ENCODE measurements at places on chromosomes 16 and 17.

DNA sequence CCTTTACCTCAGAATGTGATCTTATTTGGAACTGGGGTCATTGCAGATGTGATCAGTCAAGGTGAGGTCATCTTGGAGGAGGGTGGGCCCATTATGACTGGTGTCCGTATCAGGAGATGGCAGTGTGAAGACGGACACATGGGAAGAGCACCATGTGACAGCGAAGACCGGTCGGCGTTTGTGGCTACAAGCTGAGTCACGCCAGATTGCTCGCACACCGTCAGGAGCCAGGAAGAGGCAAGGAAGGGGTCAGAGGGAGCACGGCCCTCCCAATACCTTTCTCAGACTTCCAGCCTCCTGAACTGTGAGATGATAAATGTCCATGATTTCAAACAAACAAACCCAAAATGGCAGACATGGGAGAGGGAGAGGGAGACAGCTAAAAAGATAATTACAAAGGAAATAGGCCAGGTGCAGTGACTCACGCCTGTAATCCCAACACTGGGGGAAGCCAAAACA is 13.2 kb downstream of the STARD3 start:
- DNase-seq: no peak

DNA sequence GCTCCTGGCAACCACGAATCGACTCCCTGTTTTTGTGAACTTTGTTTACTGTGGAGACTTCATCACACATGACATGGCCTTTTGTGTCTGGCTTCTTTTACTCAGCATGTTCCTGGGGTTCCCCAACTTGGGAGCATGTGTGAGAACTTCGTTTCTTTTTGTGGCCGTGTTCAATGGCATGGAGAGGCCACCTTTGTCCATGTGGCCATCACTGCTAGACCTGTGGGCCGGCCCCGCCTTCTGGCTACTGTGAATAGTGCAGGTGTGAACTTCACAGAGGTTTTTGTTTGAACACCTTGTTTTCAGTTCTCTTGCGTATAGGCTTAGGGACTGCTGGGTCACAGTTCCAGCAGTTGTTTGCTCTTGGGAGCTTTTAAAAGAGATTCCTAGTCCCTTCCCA is 5.7 kb upstream of the SLC38A8 start:
- DNase-seq: no peak

GRCh38 chr16:71853413-71853812 is 7.6 kb downstream of the ATXN1L start:
- no peak for DNase-seq

GRCh38 chr16:57313509-57313908 is 29.0 kb upstream of the PLLP start:
- DNase-seq: no peak

DNA sequence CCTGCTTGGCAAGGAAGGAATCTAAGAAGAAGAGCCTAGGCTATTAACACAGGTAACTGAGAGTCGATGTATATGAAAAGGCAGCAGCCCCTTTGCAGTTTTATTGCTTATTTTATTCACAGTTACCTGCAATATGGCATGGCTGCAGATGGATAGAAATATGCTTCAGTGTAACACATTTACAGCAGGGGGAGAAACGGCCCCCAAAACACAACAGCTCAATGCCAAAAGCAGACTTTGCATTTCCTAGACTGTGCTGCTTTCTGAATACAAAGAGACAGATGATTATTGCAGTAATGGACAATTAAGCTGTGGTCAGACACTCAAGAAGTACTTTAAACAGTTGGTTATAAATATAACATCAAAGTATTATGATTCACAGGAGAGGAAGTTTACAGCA is 108.0 kb upstream of the CDH13 start:
- DNase-seq: no peak

DNA sequence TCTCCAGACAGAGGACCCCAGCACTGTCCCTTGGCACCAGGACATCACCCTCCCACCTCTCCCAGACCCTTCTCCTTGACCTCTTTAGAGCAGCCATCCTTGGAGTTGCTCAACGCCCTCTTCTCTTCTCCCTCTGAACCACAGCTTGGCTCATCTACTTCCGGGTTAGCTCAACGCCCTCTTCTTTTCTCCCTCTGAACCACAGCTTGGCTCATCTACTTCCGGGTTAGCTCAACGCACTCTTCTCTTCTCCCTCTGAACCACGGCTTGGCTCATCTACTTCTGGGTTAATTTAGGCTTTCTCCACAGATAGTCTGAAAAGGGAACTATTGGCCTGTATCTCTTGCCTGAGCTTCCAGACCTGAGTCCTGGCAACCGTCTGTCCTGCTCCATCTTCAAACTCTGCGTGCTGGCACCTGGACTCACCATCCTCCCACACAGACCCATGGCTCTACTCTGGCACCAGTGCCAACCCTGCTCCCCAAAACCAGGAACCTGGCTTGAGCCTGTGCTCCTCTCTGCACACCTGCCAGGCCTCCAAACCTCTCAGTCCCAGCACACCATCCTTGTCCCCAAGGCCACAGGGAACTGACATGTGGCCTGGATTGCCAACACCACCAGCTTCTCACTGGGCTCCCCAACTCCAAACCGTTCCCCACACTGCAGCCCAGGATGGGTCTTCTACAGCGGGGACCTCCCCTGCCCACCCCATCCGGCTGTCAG is 25.3 kb upstream of the FAAP100 start:
- peak; percentile 78 for DNase-seq

DNA sequence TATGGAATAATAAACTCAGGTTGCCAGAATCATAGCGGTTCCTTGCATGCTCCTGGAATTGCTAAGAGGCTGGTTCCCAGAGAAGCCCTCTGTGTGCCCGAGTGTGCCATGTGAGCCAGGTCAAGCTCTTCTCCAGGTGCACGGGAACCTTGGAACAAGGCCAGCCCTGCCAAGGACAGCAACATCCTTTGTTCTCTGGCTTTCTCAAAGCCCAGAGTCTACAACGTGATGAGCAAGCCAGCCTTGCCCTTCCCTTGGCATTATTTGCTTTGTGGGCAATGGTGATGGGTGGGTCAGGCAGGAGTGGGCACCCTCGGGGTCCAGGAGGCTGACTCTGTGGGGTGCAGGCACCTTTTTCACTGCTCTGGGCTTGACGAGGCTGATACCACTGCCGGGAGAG is 14.2 kb upstream of the SEC14L1 start:
- no peak for DNase-seq

- no peak for DNase-seq
These were observed 282.1 kb downstream of the CBLN1 start for GRCh38 chr16:48999508-48999907.

DNA sequence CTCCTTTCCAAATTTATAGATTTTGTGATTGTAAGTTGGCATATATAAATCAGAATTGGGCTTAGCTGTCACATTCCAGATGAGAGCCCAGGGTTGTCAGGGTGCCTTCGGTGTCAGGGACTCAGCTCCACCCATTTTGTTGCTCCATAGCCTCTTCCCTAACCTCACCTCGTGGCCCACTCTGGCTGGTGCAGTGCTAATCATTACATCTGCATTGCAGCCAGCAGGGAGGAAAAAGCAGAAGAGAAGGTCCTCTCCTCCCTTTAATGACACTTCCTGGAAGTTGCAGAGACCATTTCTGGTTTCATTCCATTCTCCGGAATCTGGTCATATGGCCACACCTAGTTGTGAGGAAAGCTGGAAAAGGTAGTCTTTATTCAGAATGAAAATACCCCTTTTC is 113.3 kb downstream of the CCT6B start:
- peak; percentile 25 for DNase-seq

- DNase-seq: peak; percentile 52
These were observed 65.9 kb upstream of the IRX6 start for GRCh38 chr16:55257966-55258613.

GRCh38 chr16:24755201-24755874 is 25.9 kb downstream of the TNRC6A start:
- DNase-seq: no peak

GRCh38 chr17:17060001-17060922 is 18.0 kb downstream of the MPRIP start:
- DNase-seq: no peak

DNA sequence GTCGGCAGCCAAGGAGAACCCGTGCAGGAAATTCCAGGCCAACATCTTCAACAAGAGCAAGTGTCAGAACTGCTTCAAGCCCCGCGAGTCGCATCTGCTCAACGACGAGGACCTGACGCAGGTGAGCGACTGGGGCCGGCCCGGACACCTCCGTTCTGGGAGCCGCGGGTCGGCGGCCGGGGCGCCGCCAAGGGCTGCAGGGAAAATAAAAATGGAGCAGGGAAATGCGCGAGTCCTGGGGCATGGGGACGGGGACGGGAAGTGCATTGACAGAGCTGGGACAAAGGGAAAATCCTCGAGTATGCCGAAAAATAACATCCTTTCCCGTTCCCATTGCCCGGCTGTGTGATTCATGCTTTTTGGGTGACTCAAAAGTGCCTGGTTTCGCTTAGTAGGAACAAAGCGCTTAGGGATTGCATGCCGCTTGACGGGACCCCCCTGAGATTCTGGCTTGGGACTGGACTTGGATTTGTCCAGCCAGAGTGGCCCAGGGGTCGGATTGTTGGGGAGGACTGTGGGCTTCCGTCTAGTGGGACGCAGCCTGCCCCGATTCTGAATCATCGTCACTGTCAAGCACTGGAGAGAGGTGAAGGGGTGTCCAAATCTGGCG is 699 bp downstream of the MPRIP start:
- peak; percentile 56 for DNase-seq

GRCh38 chr17:61459939-61460718 is 7.9 kb downstream of the TBX4 start:
- DNase-seq: no peak

DNA sequence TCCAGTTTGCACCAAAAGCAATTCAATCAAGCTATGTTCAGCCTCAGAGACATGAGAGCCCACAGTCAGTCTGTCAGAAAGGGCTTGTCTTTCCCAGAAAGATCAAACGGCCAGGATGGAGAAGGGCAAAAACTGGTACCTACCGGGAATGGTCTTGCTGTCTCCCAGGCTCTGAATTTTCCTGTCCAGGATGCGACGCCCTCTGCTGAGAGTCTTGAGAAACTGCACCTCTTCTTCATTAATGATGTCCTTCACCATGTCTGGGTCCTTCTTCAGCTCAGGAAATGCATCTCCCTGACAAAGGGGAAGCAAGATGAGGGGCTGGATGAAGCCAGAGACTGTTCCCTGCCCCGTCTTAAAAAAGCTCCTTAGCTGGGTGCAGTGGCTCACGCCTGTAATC is 15.8 kb upstream of the EXOSC6 start:
- DNase-seq: peak; percentile 36

DNA sequence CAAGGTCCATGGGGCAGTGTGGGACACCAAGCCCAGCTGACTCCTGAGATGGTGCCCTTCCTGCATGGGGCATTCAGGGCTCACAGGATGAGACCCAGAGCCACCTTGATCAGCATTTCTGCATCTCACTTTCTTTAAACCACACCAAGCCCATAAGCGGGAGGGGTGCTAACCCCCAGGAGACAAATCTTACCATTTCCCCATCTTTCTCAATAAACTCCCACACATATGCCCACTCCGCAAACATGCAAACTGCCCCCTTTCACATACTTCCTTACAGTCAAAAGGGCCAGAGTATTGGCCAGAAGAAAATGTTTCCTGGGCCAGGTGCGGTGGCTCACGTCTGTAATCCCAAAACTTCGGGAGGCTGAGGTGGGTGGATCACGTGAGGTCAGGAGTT is 3.7 kb upstream of the SLC39A11 start:
- DNase-seq: peak; percentile 44

GRCh38 chr17:62911114-62911513 is 54.9 kb upstream of the TANC2 start:
- DNase-seq: no peak

DNA sequence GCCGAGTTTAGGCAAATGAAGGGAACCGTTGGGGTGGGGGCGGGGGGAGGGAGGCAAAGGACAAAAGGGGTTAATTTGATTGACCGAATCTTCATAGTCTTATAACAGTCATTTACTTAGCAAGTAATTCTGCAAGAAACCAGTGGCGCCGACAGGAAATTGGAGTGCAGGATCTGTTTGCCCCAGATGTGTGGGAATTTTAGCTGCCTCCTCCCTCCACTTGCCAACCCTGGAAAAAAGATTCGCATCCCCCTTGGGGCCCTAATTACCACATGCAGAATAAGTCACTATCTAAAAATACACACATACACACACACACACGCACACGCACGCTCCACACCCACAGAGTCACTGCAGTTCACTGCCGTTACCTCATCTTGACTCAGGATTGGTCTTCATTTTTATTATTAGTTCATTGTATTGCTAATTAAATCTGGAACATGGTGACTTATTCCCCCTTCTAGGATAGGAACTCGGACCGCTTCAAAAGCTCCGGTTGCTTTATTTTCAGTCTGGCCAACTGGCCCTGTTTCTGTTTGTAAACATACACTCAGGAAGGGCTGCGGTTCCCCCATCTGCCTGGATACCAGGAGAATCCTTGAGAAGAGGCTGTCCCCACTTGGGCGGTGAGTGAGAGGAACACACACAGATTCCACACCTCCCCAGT is 241.6 kb upstream of the SALL1 start:
- no peak for DNase-seq

DNA sequence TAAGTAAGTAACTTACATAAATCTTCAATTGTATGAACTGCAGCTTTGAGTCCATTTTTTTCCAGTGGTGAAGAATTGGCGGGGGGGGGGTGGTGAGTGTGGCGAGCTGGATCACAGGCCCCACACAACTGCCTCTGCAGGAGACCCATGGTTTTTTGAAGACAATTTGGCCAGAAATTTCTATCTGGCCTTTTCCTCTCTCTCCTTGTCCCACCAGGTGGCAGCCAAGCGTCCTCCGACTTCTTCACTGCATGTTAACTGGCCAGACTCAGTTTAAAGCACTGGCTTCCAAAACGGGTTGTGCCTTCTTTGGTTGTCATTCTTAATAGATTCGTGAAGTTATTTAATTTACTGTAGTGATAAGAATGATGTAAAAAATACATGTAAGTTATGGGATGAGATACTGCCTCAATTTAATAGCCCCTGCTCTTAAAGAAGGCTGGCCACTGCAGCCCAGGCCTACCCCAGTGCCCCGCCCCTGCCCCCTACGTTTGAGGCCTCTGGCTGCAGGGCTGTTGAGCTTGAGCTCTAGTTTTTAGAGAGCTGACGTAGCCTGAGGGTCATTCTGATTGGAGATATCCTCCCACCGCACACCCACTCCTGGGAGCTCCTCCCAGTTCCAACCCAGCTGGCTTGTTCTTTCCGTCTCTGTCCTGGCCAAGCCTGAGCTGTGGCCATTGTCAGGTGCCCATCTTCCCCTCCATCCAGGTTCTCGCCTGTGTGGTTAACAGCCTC is 36.4 kb downstream of the AKAP1 start:
- DNase-seq: no peak

DNA sequence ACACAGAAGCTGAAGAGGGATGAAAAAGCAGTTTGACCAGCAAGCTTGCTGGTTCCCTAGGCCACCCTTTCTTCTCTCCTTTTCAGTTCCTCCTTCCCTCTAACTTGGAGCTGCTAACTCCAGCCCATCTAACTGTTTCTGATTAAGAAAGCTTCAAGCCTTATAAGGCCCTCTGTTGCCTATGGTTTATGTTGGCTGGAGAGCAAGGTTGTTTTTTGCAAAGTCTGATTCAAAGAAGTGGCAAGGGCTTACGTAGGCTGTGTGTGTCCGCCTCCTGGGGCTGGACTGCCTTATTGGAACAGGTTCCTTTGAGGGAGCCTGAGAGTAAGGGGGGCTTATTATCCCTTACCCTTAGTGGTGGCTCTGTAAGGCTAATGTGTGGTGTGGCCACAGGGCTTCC is 7.1 kb downstream of the AKAP1 start:
- peak; percentile 40 for DNase-seq

- no peak for DNase-seq
These were observed 407.6 kb upstream of the PSMD7 start for GRCh38 chr16:73888840-73889490.

Data from inflammatory macrophage treated with lipopolysaccharide for 4 hours (primary cell).